ENCODE measurements at places on chromosomes 4 and X.

DNA sequence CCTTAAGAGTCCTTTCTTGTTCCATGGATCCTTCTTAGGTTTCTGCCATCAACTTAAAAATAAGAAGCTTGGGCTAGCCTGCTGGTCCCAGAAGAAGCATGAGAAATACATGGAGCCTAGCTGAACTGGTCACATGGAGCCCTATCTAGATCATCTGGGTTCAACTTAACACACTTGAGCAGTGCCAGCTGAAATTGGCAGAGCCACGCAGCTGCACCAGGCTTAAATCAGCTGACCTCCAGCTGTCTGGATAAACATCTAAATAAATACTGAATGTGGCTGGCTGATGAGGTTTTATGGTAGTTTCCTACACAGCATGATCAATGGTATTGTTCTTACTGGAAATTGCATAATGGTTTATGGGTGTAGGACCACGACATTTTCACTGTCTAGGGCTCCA lies 598.4 kb upstream of the FAM241A start:
- DNase-seq, result peak; percentile 21

DNA sequence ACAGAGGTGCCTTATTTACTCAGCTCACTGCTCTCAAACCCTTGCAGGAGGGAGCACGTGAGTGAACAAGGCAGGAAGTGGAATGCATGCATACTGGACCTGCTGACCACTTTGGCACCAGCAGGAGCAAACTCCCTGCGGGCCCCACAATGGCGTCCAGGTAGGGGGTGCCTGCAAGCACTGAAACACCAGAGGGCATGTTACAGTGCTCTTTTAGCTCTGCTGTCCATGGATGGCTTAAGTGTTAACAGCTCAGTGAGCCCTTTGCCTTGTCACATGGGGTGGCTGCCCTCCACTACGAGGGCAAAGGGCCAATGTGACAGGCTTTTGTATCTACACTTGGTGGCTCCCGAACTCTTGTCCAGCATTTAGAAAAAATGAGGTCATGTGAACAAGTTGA lies 199.5 kb upstream of the UGT8 start:
- peak; percentile 26 for DNase-seq

GRCh38 chr4:675036-675882 lies 917 bp downstream of the MYL5 start:
- DNase-seq, result no peak

DNA sequence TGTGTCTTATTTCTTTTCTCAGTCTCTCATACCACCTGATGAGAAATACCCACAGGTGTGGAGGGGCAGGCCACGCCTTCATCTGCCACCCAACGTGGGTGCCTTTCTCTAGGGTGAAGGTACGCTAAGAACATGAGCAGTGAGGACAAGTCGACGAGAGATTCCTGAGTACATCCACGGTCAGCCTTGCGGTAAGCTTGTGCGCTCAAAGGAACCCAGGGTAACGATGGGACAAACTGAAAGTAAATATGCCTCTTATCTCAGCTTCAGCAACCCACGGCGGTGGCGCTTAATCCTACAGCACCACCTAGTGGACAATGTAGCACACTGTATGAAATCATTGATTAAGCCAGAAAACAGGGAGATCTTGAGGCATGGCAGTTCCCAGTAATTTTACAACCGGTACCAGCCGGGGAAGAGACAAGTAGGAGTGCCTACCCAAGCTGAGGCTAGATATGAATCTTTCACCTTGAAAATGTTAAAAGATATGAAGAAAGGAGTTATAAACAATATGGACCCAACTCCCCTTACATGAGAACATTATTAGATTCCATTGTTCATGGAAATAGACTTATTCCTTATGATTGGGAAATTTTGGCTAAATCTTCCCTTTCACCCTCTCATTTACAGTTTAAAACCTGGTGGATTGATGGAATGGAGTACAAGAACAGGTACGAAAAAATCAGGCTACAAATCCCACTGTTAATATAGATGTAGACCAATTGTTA lies 63.0 kb downstream of the ZNF732 start:
- DNase-seq, result peak; percentile 91

DNA sequence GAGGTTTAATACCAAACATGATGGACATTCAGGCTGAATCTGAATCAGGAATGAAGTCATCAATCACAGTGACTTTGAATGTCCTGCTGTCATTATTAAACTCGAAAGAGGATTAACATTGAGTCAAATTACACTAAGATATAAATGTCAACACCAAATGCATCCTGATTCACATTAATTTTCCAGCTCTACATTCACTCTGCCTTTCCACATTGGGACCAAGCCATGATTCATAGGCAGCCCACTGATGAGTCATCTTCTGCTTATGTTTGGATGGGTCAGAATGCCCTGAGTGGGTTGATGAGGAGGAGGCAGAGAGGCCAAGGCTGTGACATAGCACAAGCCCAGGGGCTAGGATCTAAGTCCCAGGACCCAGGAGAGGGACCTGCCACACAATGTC lies 247.6 kb upstream of the RPS6KA3 start:
- DNase-seq, result no peak

- no peak for DNase-seq
Measured at GRCh38 chr4:94262163-94263016, 54.7 kb downstream of the SMARCAD1 start.

DNA sequence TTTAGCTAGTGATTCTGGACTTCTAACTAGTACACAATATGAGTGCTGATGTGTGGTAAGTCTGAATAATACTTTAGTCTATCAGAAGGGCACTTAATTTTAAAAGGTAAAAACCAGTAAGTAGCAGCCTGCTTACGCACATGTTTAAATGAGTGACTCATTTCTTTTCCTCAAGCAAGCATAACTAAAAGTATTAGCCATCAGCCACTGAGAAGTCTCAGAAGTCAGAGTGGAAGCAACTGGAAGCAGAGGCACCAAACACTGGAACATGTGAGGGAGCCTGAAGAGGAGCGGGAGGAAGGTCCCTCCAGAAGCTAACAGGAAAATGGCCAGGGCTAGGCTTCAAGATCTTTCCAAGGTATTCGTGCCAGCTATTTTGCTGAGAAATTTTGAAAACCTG lies 257.7 kb downstream of the RAPGEF2 start:
- no peak for DNase-seq

DNA sequence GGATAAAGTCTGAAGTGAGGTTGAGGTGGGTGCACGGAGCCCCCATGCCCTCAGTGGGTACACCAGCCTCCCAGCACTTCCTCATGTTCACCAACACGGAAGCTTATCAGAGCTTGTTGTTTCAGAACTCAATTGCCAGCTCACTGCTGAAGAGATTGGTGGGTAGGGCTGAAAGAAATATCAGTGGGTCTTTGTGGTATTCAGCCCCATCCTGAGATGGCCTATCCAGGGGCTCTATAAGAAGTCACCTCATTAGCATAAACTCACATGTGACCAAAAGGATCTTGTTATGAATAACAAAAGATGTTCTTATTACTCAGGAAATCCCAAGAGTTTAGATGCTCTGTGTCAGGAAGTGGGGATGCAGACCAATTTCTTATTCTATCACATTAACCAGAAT lies 177.3 kb downstream of the ARHGAP10 start:
- DNase-seq, result no peak

DNA sequence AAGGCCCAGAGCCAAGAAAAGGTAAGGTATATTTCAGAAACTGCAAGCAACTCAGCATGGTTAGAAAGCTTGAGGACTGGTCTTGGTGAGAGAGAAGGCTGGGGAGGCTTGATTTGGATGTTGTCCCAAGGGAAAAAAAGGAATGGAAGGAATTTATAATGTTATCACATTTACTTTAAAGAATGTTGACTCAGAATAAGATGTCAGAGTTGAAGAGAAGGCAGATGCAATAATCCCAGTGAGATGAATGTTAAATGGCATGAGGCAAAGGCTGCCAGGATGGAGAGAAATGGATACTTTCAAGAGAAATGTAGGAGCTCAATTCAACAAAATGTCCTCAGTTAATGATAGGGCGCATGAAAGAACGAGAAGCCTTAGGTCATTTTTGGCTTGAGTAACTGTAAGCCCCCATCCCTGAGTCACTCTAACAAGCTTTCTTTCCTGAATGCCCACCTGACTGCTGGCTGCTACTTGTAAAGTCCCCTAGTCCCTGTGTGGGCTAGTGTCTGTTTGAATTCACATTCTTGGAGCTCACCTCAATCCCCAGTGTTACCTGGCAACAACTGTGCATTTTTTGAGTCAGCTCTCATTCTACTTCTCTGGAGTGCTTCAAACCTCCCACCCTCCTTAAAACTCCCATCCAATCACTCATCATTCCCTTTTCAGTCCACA lies 103.0 kb upstream of the TAPT1 start:
- no peak for DNase-seq

DNA sequence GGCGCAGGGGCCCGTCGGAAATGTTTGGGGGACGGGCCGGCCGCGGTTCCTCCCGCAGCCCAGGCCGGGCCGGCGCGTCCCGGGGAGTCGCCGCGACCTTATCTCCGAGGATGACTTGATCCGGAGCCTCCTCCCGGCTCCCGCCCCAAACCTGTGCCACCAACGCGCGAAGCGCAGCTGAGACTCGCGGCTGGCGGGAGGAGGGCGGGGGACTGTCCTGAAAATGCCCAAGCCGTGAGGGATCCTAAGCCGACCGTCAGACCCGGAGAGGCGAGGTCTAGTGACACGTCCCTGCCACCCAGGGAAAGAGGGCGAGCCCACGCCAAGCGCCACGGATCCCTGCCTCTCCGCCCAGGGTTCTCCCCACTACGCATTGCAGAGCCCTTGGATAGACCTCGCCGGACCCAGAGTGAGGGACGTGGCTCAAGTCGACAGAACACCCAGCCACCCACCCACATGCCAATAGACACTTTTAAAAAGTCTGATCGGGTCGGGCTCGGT lies 26.9 kb downstream of the UTP14A start:
- DNase-seq, result no peak

DNA sequence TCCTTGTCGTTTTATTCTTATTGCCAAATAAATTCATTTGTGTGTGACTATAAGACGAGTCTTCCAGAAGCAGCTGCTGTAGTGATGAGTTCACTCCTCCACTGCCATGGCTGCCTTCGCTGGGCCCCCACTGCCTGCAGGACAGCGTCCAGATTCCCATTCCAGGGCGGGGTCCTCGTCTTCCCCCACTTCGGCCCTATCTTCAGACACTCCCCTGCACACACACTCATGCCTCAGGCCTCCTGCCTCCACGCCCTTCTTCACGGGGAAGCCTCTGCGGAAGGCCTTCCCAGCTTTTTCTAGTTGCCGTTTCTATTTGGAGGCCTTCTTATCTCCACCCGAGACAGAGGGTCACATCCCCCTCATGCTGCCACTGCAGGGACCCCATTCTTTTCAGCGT lies 80.4 kb downstream of the SHROOM2 start:
- DNase-seq, result no peak

DNA sequence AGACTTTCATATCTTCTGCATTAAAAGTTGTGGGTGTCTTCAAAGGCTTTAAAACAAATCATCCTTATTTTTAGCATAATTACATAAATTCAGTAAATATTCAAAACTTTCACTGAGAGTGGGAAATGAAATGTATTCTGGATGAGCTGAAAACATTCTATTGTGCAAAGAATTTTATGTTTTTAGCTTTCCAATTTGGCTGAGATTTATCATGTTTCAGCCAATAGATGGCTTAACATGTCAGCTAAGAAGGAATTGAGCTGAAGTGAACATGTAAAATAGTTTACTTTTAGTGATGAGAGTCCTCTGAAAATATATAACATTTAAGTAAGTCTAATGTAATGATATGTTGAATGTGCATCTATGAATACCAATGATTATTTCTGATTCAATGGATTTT lies 213.5 kb upstream of the GIMD1 start:
- no peak for DNase-seq

GRCh38 chrX:19543020-19543715 lies 27.9 kb upstream of the MAP3K15 start:
- no peak for DNase-seq

DNA sequence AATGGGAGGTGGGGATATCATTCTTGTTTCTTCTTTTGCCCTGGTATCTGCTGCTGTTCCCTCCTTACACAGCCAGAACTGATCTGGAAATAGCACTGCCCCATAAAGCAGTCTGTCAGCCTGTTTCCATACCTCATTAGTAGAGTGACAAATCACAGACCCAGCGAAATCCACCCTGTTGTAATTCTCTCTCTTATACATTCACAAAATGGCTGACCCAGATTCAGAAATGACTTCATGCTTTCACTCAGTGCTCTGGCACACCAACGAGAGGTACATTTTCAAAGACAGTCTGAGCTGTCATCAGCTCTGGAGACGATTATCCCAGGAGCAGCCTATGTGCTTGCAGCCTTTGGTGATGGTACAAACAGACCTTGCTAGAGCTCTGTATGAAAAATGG lies 164.6 kb downstream of the AFF2 start:
- DNase-seq, result no peak

- no peak for DNase-seq
Measured at GRCh38 chr4:955161-955921, 18.0 kb downstream of the DGKQ start.

GRCh38 chrX:437661-438390 lies 51.1 kb upstream of the PPP2R3B start:
- no peak for DNase-seq

GRCh38 chrX:53190363-53190960 lies 34.5 kb downstream of the KDM5C start:
- DNase-seq, result no peak

DNA sequence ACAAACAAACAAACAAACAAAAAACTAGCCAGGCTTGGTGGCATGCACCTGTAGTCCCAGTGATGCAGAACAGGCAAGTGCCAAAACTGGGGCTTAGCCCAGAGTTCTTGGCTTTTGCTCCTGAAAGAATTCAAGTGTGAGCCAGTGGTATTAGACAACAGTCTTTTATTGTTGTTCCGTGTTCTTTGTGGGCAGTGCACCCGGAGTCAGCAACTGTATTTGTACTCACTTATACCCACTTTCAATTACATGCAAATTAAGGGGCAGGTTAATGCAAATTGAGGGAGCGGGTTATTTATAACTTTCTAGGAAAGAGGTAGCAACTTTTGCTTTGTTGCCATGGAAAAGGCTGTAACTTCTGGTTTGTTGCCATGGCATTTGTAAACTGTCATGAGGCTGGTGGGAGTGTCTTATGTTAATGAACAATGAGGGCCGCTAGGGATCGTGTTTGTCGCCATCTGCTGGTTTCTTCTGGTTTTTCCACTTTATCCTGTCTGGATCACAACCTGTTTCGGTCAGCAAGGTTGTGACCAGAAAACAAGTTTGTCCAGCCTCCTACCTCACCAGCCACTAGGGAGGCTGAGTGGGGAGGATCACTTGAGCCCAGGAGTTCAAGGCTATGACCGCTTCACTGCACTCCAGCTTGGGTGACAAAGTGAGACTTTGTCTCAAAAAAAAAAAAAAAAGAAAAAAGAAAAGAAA lies 88.8 kb upstream of the ESX1 start:
- peak; percentile 63 for DNase-seq

Data from NCI-H1417 (cell line).